ENCODE measurements at places on chromosomes 16 and 17.
A peak's percentile ranks its signal among the peaks of the same experiment; 100 is the strongest.

DNA sequence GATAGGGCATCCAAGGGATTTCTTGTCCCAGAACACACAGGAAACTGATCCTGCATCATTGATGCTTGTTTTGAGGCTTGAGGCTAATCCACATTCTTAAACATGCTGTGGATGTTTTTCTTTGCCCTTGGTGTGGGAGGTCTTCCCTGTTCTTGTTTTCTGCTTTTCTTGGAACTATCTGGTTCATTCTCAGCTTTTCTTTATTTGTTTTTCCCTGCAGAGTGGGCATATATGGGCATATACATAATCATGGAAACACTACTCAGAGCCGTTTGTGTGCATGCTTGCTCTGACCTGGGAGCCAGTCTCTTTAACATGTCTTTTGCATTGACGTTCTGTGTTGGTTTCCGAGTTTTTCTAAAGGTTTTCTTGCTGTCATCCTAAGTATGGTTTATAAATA, 300.0 kb downstream of the SNX29 start:
- no peak for DNase-seq

GRCh38 chr17:70420861-70421445, 251.6 kb downstream of the KCNJ2 start:
- no peak for DNase-seq

DNA sequence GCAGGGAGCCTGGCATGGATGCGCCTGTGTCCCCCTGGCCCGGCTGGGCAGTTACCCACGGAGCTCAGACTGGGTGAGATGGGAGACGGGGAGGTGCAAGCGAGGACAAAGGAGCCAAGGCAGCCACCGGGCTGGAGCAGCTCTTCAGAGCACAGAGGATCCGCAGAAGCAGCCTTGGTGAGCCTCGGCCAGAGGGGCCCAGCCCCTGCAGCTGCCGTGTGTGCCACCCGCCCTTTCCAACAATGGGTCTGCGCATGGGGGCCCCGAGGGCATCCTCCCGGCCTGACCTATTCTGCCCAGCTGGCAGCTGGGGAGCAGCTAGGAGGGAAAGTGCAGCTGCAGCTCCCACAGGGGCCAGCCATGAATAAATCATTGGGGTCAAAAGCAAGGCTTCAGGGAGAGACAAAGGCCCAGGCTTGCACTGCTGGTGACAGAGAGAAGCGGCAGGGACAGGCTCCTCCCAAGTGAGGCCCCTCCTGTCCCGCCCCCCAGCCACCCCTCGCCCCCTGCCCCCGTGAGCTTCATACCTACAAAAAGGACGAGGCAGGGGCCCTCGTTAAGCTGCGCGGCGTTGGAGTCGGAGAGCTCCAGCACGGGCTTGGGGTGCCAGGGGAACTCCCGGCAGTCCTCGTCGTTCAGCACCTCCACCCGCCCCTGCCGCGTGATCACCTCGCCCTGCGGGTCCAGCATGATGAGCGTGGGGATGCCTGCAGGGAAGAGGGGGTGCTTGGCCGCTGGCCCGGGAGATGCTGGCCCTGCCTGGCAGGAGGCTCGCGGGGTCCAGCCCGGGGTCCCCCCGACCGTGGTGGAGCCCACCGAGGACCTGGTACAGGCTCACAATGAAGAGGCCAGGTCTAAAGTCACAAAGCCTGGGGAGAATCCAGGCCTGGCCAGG, 22.6 kb downstream of the MRM3 start:
- no peak for DNase-seq

- no peak for DNase-seq
Measured at GRCh38 chr16:8928467-8928957, 35.2 kb downstream of the USP7 start.

- no peak for DNase-seq
Measured at GRCh38 chr17:6313835-6314234, 121.1 kb downstream of the AIPL1 start.

DNA sequence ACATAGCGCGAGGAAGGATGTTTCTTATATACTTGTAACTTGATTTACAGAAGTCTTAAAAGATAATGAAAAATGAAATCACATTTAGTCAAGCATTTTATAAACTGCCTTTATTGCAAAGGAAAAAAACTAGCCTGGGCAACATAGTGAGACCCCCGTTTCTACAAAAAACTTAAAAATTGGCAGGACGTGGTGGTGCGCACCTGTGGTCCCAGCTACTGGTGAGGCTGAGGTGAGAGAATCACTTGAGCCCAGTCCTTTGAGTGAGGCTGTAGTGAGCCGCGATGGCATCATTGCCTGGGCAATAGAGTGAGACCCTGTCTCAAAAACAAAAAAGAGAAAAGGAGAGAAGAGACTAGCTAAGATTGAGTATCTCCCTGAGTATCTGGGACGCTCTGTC, 145.2 kb upstream of the CIBAR2 start:
- DNase-seq: no peak

- no peak for DNase-seq
Measured at GRCh38 chr17:60887614-60888028, 210.0 kb downstream of the BCAS3 start.

DNA sequence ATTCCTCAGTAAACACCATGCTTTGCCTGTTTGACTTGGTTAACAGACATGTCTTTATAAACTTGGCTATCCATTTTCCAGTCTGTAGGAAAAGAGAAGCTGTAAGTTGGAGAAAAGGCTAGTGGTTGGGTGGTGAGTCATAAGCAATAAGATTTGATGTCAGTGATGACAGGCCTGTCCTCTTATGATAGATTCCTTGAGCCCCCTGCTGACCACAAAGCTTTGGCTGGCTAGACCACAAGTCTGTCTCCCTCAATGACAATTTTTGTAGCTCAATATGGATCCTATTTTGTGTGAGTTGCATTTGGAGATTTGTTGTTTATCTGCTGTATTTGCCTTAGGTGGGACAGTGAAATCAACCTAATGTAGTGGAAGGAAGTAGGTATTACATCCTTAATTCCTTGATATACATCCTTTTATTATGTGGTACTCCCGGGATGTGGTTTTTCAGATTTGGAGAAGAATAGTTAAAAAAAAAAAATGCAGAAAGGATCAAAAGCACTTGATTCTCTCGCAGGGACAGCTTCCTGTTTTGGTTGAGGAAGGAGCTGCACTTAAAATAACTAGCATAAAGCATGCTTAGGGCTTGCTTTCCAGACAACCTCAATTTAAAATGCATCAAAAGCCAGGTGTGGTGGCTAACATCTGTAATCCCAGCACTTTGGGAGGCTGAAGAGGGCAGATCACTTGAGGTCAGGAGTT, 67.4 kb downstream of the SIAH1 start:
- DNase-seq: no peak

- no peak for DNase-seq
Measured at GRCh38 chr17:56269556-56270389, 116.5 kb downstream of the ANKFN1 start.

DNA sequence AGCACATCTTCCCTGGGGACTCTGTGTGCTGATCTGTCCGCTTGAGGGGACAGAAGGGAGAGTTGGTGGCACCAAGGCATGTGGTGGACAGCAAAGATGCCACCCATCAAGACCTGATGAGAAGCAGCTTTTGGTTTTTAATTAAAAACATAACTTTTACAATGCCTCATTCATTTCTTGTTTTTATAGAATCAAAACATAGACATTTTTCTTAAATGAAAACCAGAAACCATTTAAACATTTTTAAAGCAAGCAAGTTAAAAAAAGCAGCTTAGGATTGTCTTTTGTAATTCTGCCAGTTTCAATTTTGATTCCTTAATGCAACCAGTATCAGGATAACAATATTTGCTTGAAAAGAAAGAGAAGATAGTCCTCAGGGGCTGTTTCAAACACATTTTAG, 123.7 kb upstream of the AXIN2 start:
- DNase-seq: no peak

DNA sequence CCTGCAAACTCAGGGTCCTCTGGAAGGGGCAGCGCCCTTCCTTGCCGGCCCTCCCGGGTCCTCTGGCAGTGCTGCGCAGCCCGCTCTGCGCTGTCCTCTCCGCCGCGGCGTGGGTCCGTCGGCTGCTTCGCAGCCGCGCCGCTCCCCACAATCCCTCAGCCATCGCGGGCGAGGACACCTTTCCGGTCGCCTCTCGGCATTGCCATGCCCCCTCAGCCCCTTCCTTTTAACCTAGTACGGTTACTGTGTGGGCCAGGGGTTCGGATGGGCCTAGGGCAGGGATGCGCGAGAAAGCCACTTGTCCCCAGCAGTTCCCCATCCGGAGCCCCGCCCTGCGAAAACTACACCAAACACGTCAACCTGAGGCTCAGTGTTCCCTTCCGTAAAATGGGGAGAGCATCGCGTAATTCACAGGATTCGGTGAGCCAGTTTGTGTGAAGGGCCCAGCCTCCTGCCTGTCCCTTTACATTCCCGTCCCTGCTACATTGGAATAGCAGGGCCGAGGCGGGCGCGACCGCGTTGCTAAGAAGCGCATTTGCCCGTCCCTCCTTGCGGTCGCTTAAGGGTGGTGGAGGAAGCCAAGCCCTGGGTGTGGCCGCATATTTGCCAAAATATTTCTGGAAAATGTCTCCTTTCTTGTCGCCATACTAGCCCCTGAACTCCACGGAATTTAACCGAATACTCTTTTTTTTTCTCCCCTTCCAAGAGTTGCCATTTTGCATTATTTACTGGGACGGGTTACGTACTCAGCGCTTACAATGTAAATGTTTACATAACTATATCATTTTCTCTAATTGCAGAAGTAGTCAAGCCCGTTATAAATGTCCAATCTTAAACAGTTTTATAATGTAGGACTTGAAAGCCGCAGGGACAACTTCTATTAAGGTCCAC, 13.2 kb downstream of the COPZ2 start:
- no peak for DNase-seq

DNA sequence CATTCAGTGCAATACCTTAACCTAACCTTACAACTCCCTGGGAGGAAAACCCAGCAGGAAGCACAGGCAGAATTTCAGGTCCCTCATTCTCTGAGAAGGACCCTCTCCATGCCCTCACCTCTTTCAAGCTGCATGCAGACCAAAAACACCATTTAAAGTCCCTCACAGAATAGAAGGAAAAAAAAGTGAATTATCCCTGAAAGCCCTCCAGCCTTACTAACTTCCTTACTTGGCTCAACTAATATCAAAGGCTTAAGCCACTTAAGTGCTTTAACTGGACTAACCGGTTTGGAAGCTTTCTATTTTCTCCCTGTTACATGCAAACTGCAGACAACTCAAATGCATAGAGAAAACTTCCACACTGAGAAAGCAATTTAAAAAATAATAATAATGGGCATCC, 60.5 kb downstream of the ADAMTS18 start:
- no peak for DNase-seq

GRCh38 chr17:48513097-48513496, 17.7 kb downstream of the HOXB1 start:
- DNase-seq: no peak

- DNase-seq: no peak
Measured at GRCh38 chr16:85724936-85725335, 26.0 kb downstream of the C16orf74 start.

- DNase-seq: peak; percentile 85
Measured at GRCh38 chr16:86566601-86566965, at the start of gene FOXC2. FOXC2 (plus strand) TSS chr16:86566829; CDS start chr16:86567336, 507 bp downstream.

- DNase-seq: no peak
Measured at GRCh38 chr17:3697103-3697476, 1.1 kb upstream of the P2RX5 start.

GRCh38 chr17:65277576-65277975, 140.4 kb downstream of the RGS9 start:
- no peak for DNase-seq

GRCh38 chr16:89986600-89986999, 32.7 kb downstream of the DBNDD1 start:
- no peak for DNase-seq

- no peak for DNase-seq
Measured at GRCh38 chr17:74199306-74200092, 4.0 kb upstream of the RPL38 start.

DNA sequence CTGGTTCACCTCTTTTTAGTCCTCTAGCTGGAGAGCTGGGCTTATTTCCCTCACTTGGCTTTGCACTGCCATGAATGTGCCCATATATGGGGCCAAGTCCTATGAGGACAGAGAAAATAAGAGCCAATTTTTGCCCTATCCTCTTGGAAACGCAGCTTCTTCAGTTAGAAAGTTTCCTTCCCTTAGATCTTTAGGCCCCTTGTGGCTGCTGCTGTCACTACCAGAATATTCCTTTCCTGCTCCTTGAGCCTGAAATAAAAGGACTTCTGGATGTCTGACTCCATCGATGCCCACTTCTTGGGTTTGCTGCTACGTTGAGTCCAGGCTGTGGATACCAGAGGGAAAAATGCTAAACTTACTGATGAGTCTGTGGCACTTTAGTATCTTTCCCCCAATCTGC, 487.1 kb downstream of the GRIN2A start:
- DNase-seq: no peak

GRCh38 chr16:66474750-66475199, 47.7 kb downstream of the BEAN1 start:
- DNase-seq: no peak

DNA sequence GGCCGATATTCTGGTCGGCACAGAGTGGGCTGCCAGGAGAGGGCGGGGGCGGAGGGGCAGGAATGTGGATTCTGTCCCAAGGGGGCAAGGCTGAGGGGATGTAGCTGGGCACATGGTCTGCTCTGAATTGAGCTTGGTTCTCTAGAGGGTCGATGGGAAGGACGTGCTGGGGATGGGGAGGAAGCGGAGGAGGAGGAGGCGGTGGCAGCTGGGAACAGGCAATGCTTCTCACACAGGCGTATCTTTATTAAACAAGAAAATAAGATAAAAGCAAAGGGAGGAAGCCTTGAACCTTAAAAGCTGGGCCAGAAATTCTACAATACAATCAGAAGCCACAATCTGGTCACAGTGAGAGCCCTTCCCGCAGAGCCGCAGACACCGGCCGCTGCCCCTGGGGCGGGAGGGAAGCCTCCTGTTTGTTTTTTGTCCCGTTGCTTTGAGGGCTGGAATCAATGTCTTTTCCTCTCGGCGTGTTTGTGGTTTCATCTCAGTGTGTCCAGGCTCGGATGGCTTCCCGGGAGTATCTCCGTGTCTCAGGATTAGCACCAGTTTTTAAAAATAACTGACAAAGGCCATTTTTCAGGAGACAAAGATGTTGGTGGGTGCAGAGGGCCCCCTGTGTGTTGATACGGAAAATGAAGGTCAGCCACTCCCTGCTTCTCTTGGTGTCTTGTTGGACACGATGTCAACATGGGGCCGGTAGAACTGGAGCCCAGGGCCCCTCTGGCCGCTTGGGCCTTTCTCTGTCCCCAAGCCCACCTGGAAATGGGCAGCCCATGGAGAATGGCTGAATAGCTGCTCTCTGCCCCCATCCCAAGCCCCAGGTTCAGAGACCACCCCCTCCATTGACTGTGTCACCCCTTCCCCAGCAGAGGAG, 12.3 kb upstream of the SLC7A5 start:
- no peak for DNase-seq

DNA sequence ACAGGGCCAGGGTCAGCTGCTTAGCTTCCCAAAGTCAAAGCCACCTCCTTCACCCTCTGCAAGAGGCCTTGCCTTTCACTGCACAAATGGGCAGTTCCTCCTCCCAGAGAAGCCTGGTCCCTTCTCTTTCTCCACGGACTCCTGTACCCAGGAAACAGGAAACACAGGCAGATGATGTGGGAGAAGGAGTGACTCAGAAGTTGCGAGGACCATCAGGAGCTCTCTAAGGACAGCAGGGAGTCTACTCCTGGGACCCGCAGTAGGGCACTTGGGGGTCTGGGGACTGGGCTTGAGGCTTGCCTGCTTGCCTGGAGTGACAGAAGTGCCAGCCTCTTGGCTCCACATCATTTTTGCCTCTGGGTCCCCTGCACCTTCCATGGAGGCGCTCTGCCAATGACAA, 47.4 kb upstream of the KSR1 start:
- no peak for DNase-seq

GRCh38 chr16:8854298-8854948, 14.4 kb downstream of the CARHSP1 start:
- no peak for DNase-seq

Measured in thoracic aorta (tissue), 2 donors.